Fibroblast of the aortic adventitia (primary cell): ENCODE measurements at places on chromosomes 1 and 21.

GRCh38 chr21:34358866-34359265, 4.9 kb upstream of the KCNE2 start:
- no peak for DNase-seq

- DNase-seq, result peak; percentile 75
Measured at GRCh38 chr1:150548632-150549495, at the start of gene ADAMTSL4. ADAMTSL4 (plus strand) TSS chr1:150549408; CDS start chr1:150552289, 2,881 bp downstream.

DNA sequence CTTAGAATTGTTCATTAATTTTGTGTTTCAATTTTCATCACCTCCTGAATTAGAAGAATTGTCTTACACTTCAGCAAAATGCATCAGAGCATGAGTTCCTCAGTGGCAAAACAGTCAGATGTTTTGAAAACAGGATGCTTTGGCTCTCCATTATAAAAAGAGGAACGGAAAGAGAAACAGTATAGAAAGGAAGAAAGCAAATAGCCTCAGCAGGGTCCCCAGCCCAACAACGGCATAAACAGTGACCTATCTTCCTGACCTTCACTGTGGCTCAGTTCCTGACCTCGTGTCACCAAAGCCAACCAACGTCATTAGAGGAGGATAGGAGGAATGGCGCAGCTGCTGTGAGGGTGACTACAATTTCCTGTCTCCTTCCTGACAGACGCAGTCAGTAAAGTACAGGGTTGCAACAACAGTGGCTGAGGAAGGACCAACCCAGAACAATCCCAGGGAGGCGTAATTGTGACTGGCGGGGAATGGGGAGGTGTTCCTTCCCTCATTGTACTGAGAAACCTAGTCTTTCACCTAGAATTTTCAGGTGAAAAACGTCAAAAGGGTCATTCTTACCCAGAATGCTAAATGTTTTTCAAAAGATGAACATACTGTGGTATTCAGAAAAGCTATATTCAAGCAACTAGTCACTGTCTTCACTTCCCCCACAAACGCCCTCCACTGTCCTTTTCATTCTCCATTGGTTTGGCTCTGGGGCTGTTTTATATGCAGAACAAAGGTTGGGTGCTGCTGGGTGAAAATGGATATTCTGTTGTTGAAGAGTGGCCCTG, 197.9 kb upstream of the SGIP1 start:
- DNase-seq, result peak; percentile 52

DNA sequence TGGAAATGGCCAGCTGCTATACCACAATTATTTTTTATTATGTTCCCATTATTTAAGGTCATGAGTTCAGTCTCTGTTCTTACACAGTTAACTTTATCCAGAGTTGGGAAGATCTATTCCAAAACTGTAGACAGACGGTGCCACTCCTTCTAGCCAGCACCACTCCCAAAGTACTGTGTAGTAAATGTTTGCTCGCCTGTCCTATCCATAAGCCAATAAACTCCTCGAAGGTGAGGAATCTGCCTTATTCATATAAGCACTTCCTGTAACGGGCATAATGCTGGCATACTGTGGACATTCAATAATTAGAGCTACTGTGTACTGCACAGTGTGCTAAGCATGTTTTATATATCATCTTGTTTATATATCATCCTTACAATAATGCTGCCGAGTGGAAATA, 26.1 kb upstream of the STMN1 start:
- DNase-seq, result no peak

DNA sequence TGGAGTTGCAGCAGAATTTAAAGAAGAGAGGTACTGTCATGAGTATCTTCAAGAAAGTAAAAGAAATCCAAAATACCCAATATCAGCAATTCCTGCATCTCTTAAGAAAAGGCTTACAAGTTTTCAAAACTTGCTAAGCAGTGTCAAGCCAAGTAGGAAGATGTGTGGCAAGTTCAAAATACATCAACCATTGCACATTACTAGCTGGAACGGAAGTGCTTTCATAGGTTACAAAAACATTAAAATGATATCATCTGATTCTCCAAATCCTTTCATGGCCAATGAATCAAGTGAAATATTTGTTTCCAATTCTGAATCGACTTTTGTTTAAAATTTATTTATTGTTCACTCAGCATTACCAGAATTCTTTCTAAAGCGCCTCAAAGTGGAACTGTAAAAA, 5.7 kb upstream of the ABCA4 start:
- DNase-seq, result peak; percentile 23

DNA sequence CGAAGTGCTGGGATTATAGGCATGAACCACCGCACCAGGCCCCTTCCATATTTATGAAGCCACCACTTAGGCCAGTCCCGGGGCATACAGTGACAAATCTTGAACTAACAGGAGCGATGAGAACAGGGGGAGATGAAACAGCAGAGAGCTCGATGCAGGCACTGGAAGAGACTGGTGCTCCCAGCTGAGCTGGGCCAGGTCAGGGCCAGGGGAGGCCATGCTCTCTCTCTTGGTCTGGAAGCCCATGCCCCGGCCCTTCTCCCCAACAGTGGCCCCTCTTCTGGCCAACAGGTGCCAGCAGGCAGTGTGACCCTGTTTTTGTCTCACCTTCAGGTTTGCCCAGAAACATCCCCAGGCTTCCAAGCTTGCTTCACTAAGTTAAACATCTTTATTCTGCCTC, 269.9 kb upstream of the C1orf174 start:
- DNase-seq, result no peak
